ENCODE measurements at places on chromosomes 1 and 21. TPM values are rescaled to one million over a fixed set of nuclear protein-coding genes. Genes with fewer than 3 reads are reported as not detected.

The ARHGEF10L gene
- 22.3 TPM for total RNA-seq

The FBLIM1 gene
- 11.4 TPM for total RNA-seq

The FLG gene
- total RNA-seq = not detected

The LIPI gene
- not detected for total RNA-seq

The ZNF697 gene
- 31.8 TPM for total RNA-seq

The HSPA6 gene
- total RNA-seq = 0.31 TPM

The LCE6A gene
- not detected for total RNA-seq

The PGBD2 gene
- 13.3 TPM for total RNA-seq

The RHD gene
- total RNA-seq = 0.16 TPM

The KIRREL1 gene
- 20.6 TPM for total RNA-seq

The TSTD1 gene
- total RNA-seq = 42.6 TPM

The PCBP3 gene
- 5.5 TPM for total RNA-seq

The ACTA1 gene
- 1.7 TPM for total RNA-seq

The ATP6V1G3 gene
- not detected for total RNA-seq

The TEX38 gene
- not detected for total RNA-seq

The C1orf21 gene
- total RNA-seq = 31.7 TPM

The DTL gene
- total RNA-seq = 2.7 TPM

The ATP1A4 gene
- total RNA-seq = 0.31 TPM

The ANGPTL3 gene
- not detected for total RNA-seq

The HSPB7 gene
- not detected for total RNA-seq

The AGT gene
- 9.8 TPM for total RNA-seq

The NOS1AP gene
- 4.1 TPM for total RNA-seq

The PLEKHN1 gene
- total RNA-seq = not detected

The OR10Z1 gene
- not detected for total RNA-seq

The MPL gene
- total RNA-seq = not detected

The LCE2A gene
- total RNA-seq = not detected

The OR10J1 gene
- not detected for total RNA-seq

The OR2L2 gene
- total RNA-seq = 1.4 TPM

The SLAMF6 gene
- not detected for total RNA-seq
